ENCODE measurements at places on chromosomes 13 and 19. TPM values are rescaled to one million over a fixed set of nuclear protein-coding genes. Genes with fewer than 3 reads are reported as not detected.

Gene FBXO27
- 24.1 TPM for total RNA-seq

Gene CEACAM6
- total RNA-seq, result not detected

Gene ICAM4
- total RNA-seq, result not detected

Gene SIGLEC8
- total RNA-seq, result not detected

Gene FAAP24
- 0.33 TPM for total RNA-seq

All from heart left ventricle (tissue), 16 donors.